ENCODE measurements at places on chromosomes 7 and 10.

- no peak for DNase-seq
Measured at GRCh38 chr10:101071267-101071884, 9.6 kb downstream of the KAZALD1 start.

DNA sequence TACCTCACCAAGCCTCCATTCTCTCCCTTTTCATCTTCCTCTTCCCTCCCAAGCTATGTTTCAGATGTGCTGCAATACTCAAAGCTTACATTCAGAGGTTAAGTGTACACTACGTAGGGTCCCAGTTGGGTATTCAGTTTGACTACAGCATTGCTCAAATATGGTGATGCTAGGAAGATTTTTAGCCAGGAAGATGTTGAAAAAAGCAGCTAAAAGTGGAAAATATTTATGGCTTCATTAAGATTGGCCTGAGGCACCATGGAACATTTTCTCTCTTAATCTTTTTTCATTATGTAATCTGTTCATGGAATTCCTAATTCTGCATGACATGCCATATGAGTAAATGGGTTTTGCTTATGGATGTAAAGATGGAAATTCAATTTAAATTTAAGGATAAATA is 72.0 kb upstream of the ABCB5 start:
- DNase-seq, result no peak

DNA sequence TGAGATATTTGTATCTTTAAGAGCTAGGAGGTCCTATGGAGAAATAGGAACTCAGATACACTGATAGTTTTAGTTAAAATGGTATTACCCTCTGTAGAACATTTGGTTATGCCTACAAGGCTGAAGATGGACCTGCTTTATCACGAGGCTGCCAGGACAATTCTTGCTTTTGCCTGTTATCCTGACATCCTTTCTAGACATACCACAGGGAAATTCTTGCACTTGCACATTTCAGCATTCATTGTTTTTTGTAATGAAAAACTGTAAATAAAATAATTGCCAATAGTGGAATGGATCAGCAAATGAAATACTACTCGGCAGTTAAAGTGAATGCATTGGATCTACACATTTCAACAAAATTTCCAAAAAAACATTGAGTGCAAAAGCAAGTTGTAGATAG is 9.7 kb downstream of the COL28A1 start:
- DNase-seq, result no peak

DNA sequence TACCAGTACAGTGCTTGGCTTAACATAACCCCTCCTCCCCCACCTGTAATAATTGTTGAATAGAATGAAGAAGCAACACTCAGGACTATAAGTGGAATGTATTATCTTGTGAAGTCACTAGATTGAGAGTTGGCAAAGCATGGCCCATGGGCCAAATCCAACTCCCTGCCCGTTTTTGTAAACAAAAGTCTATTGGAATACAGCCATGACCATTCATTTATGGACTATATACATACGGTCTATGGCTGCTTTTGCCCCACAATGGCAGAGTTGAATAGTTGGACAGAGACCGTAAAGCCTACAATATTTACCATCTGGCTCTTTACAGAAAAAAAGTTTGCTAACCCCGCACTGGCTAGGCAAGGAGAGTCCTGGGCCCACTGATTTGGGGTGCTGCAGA is 48.1 kb upstream of the CYCS start:
- no peak for DNase-seq

DNA sequence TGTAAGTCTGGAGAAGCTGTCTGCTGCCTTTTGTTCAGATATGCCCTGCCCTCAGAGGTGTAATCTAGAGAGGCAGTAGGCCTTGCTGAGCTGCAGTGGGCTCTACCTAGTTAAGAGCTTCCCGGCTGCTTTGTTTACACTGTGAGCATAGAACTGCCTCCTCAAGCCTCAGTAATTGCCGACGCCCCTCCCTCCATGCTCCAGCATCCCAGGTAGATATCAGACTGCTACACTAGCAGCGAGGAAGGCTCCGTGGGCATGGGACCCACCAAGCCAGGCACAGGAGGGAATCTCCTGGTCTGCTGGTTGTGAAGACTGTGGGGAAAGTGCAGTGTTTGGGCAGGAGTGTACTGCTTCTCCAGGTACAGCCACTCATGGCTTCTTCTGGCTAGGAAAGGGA is 26.4 kb upstream of the CXCL12 start:
- no peak for DNase-seq

- peak; percentile 65 for DNase-seq
Measured at GRCh38 chr7:31432176-31432575, 81.7 kb upstream of the ITPRID1 start.

DNA sequence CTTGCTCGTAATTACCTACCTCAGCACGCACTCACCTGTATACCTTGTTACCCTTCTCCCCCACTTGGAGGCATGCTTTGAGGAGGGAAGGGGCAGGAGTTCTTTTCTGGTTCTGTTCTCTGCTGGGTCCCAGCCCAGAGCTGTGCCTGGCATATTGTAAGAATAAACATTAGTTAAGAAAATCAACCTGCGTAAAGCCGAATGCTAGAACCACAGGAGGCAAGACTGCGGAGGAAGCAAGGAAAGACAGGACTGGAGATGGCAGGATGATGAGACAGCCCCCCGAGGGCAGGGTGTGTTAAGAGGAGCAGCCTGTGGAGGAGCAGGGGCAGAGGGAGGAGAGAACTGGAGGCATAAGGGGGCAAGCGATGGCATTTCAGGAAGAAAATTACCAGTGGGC is 9.5 kb downstream of the C10orf53 start:
- no peak for DNase-seq

GRCh38 chr7:105448181-105448580 is 59.5 kb upstream of the SRPK2 start:
- DNase-seq, result no peak

DNA sequence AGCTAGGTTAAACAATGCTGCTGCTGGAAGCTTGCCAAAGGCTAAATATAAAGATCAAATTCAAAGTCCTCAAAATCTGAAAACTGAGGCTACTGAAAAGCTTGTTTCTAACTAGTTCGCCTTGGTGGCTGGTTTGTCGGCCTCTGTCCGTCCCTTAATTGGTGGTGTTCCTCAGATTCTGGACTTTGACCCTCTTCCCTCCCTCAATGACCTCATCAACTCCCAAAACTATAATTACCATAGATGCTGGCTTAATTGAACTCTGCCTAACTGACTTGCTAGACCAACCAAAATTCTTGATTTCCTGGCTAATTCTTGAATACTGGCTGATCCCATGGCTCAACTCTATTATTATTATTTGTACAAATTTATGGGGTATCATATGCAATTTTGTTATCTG is 15.6 kb downstream of the ARHGAP21 start:
- no peak for DNase-seq

- DNase-seq, result no peak
Measured at GRCh38 chr7:121966276-121966934, 93.4 kb downstream of the PTPRZ1 start.

- DNase-seq, result no peak
Measured at GRCh38 chr7:136956232-136956631, 87.8 kb downstream of the CHRM2 start.

GRCh38 chr7:90625562-90625961 is 29.4 kb downstream of the CDK14 start:
- DNase-seq, result peak; percentile 92

DNA sequence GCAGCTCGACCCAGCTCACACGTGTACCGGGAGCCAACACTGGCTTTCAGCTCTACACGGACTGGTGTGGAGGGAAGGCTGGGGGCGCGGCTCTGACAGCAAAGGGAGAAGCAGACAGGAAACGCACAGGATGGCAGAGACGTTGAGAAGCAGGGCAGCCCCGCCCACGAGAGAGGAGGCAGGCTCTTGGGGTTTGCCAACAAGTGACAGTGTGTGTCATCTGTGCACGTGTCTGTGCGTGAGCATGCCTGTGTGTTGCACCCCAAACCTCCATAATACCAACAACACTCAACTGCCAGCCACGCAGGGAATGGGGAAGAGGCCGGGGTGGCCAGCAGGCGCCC is 64.4 kb upstream of the PDGFA start:
- no peak for DNase-seq

DNA sequence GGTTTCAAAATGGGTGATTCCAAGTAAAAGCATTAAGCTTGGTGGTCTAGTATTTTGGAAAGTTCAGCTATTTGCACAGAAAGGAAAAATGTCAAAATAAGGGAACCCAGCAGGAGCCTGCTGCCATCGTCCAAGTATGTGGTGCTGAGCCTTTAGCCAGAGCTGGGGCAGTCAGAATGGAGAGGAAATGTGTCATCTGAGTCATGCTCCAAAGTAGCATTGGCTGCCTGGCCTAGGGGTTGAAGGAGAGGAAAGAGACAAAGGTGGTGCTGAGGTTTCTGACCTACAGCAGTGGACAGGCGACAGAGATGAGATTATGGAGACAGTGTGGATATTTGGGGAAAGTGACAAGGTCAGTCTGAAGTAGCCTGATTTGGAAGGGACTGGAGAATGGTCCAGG is 103.9 kb downstream of the PLCE1 start:
- no peak for DNase-seq

DNA sequence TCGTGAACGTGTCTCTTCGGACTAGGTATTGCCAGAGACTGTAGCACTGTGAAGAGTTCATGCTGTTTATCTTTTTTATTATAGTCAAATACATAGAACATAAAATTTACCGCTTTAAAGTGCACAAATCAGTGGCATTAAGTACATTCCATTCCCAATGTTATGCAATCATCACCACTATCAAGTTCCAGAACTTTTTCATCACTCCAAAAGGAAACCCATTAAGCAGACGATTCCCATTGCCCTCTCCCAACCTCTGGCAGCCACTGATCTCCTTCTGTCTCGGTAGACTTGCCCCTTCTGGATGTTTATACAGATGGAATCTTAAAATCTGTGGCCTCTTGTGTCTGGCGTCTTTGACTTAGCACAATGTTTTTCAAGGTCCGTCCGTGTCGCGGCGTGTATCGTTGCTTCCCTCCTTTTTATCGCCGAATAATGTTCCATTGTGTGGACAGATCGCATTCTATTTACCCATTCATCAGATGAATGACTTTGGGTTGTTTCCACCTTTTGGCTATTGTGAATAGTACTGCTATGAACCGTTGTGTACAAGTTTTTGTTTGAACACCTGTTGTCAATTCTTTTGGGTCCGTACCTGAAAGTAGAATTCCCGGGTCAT is 2.7 kb downstream of the PROSER2 start:
- no peak for DNase-seq

- peak; percentile 95 for DNase-seq
Measured at GRCh38 chr7:22561321-22561811, 61.4 kb upstream of the STEAP1B start.

GRCh38 chr7:37893359-37893758 is 23.3 kb downstream of the SFRP4 start:
- DNase-seq, result no peak

- DNase-seq, result no peak
Measured at GRCh38 chr7:106987777-106988176, 56.7 kb upstream of the PRKAR2B start.

DNA sequence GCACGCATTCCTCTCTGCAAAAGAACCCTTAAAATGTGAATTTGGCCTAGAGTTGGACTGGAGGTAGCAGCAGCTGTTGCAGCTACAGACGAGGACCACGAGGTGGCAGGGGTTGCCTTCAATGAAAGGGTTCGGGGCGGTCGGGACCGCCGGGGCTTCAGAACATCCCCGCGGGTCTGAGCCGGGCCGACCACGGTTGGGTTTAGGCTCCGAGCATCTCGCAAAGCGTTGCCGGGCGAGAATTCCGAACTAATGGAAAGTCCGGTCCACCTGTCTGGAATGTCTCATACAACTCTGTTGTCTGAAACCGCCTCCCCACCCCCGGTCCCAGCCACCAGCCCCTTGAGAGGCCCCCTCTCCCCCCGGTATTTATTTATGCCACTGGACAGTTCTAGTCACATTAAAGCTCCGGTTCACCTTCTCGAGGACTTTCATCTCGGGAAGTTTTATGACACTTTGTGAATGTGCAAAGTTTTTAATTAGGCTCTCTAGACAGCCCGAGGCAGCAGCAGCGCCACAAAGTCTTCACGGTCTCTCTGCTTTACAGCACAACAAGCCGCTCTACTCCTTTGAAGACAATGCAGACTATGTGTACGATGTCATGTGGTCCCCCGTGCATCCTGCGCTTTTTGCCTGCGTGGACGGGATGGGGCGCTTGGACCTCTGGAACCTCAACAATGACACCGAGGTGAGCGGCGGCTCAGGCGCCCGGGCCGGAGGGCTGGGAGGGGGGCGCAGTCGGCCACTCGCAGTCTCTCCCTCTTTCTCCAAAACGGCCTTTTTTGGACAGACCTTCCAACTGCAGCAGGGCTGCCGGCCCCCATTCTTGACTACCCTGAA is 246.2 kb downstream of the SLC25A13 start:
- DNase-seq, result peak; percentile 80

- peak; percentile 55 for DNase-seq
Measured at GRCh38 chr10:70448236-70448635, 6.8 kb upstream of the NODAL start.

- no peak for DNase-seq
Measured at GRCh38 chr10:76129213-76129612, 697.8 kb downstream of the LRMDA start.

- no peak for DNase-seq
Measured at GRCh38 chr10:8245814-8246142, 191.3 kb downstream of the GATA3 start.

DNA sequence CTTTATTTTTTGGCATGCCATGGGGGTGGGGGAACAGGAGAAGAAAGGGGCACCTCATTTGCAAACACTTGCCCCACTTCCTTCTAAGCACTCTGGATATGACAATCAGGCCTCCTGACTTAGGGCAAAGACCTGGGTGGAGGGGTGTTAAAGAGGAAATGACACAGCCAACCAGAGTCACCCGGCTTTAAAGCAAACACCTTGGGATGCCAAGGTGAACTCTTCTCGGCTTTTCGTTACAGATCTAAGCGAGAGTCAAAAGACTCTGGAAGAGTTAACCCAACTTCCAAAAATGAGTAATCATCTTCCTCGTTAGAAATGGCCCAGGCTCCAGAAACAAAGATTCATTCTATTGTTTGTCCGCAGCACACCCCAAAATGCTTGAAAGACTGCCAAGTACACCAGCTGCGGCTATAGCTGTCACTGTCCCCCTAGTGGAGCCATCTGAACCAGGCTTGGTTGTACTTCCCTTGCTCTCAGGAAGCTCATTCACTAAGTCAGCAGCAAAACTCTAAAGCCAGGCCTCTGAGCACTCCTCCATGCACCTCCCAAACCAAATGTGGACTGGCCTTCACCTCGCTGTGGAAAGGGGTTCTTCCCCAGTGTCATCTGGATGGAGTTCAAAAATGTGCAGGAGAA is 24.8 kb downstream of the FAM53B start:
- DNase-seq, result peak; percentile 97

GRCh38 chr10:78366663-78367411 is 333.2 kb downstream of the RPS24 start:
- DNase-seq, result peak; percentile 43

DNA sequence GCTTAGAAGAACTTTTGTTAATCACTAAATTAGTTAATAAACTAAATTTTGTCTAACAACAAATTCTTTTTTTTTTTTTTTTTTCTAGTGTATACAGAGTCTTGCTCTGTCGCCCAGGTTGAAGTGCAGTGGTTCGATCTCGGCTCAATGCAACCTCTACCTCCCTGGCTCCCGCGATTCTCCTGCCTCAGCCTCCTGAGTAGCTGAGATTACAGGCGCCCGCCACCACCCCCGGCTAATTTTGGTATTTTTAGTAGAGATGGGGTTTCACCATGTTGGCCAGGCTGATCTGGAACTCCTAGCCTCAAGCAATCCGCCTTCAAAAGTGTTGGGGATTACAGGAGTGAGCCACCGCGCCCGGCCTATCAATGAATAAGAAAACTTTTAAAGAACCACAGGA is 1.1 kb upstream of the IQUB start:
- no peak for DNase-seq

- no peak for DNase-seq
Measured at GRCh38 chr7:26385240-26385639, 93.6 kb downstream of the SNX10 start.

- no peak for DNase-seq
Measured at GRCh38 chr10:43316516-43316915, 49.7 kb upstream of the RASGEF1A start.

Measured in tongue (tissue), 3 donors.